Neural progenitor cell (in vitro differentiated cells): ENCODE measurements at places on chromosomes 11 and 22.

GRCh38 chr22:39534591-39535356 lies 2.2 kb upstream of the RPS19BP1 start:
- peak; percentile 94 for DNase-seq

DNA sequence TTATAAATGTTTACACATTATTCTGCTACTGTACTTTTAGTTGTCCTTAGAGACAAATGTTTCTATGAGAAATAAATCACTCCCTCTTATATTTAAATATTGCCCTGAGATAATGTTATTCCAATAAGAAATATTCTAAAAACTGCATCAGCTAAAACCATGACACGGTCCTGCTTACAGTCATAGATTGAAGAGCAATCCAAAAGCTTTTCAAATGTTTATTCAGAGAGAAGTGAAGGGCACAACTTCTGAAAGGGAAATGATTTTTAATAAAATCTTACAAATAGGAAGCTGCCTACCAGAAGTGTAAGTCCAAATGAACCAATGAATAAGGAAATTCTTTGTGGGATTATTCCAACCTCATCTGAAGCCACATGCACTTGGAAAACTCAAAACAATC lies 49.2 kb downstream of the STK33 start:
- DNase-seq: no peak

DNA sequence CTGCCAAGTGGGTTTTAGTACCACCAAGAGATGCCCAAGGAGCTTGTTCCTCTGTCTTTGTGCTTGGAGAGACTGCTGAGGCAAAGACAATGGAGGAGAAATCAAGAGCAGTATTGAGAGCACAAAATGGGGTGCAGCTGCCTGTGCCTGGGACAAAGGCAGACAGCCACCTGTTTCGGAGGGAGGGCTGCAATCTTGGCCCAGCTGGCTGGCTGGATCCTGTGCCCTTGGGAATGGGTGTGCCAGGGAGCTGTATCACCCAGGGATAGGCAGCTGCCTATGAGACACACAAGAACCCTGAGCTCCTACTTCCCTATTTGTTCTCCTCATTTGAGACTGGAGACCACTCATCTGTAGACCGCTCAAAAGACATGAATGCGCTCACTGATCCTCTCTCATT lies 23.3 kb upstream of the CHRM4 start:
- no peak for DNase-seq

DNA sequence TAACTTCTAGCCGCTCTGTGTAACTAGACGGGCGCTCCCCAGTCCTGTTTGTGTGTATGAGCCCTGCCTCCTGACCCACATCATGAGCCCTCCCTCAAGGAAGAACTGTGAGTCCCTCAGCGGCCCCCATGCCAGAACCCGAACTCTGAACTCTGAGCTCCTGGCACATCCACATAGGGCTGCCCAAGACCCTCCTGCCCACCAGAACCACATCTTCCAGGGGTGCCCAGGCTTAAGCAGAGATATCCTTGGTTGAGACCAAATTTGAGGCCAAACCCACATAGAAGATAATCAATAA lies 3.0 kb downstream of the TRIM29 start:
- DNase-seq: no peak

GRCh38 chr11:61611309-61611708 lies 30.4 kb upstream of the SYT7 start:
- DNase-seq: peak; percentile 42

DNA sequence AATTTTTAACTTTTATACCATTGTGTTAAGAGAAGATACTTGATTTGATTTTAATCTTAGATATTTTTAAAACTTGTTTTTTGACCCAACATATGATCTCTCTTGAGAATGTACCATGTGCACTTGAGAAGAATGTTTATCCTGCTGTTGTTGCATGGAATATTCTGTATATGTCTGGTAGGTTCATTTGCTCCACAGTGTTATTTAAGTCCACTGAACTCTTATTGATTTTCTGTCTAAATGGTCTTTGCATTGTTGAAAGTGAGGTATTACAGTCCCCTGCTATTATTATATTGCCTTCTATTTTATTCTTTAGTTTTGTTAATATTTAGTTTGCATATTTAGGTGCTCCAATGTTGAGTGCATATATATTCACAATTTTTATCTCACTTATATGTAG lies 397.3 kb upstream of the CCDC179 start:
- DNase-seq: no peak

DNA sequence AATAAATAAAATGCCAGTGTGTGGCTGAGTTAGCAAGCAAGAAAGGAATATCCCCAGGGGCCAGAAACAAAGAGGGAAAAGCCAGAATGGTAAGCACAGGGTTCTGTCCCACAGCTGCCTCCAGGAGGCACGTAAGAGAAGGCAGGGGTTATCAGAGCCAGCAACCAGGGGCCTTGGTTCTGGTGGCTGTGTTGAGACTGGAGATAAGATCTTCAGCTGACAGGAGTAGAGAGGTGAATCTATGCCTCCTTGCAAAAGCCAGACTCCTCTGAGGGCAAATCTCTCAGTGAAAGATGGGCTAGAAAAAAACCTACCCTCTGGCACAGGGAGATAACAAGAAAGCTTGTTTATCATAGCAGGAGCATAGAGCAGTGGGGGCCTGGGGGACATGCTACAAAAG lies 29.8 kb upstream of the NFAM1 start:
- DNase-seq: peak; percentile 41

DNA sequence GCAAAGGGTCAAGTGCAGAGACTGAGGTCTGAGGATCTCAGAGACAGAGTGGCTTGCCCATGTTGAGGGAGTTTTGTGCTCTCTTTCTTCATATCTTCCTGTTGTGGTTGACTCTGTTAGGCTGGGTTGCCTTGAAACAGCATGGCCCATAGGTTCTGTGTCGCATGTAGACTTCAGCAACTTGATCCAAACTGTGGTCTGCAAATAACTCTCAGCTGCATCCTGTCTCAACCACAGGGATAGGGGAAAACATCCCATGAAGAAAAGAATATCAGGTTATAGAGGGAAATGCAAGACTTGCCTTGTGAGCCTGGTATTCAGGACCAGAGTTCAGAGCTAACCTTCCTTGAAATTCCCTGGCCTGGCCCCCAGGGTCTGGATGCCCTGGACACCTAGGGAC lies 69.4 kb downstream of the FLI1 start:
- no peak for DNase-seq

DNA sequence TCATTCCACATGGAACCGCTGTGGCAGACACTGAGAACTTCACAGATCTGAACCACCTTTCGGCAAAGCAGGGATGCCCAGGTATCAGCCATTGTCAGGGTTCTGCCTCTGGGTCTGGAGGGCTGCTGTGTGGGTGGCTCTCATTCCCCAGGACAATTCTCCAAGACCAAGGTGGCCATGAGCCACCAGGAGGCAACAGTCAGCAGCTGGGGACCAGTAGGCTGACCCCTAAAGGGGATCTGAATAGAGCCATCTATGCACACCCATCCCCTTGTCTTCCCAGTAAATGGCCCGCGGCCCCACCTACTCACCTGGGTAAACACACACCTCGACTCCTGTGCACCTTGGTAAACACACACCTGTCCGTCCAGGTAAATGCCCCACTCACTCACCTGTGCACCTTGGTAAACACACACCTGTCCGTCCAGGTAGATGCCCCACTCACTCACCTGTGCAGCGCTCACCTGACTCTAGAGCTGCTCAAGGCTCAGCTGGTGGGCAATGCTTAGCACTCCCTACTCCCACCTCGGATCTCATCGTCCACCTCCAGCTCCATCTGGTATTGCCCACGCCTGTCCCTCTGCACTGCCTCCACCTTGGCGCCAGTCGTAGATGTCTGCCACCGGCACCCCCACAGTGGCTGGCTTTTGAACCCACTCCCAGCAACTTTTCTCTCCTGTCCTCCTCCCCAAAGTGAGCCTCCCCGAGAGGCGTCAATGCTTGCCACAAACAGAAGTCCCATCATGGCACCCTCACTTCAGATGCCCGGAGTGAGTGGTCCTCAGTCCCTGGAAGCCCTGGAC lies 10.2 kb downstream of the SLC25A1 start:
- DNase-seq: peak; percentile 2

DNA sequence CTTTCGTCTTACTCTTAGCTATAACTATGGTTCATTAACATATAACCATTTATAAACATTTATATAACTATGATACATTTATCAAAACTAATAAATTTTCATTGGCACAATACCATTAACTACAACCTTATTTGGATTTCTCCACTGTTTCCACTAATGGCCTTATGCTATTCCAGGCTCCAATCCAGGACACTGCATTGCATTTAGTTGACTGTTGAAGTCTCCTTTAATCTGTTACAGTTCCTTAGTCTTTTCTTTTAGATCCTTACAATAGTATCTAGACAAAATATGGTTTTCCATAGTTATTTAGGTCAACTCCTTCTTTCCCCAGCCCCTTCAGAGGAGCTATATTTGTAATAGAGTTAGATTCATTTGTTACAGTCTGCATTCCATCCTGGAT lies 47.2 kb downstream of the CCDC34 start:
- DNase-seq: no peak
